Foreskin keratinocyte (primary cell): ENCODE measurements at places on chromosomes 1 and 21. TPM values are rescaled to one million over a fixed set of nuclear protein-coding genes. Genes with fewer than 3 reads are reported as not detected.

The OR4F16 gene
- total RNA-seq: not detected in 2 replicates

The OR2L3 gene
- total RNA-seq: not detected in 2 replicates

The EDEM3 gene
- 19.7 and 21.5 TPM in 2 replicates for total RNA-seq

The IGFN1 gene
- total RNA-seq: not detected in 2 replicates

The TMPRSS15 gene
- not detected in 2 replicates for total RNA-seq
